Activated CD4-positive, alpha-beta T cell treated with anti-CD3 and anti-CD28 coated beads, Interleukin-2, amount 50 U/mL, for 48 hours (primary cell): ENCODE measurements at places on chromosomes 1 and 21.

- no peak for DNase-seq
Measured at GRCh38 chr1:14607295-14607694, 8.8 kb downstream of the KAZN start.

- no peak for DNase-seq
Measured at GRCh38 chr21:40729761-40730425, 117.1 kb downstream of the DSCAM start.

DNA sequence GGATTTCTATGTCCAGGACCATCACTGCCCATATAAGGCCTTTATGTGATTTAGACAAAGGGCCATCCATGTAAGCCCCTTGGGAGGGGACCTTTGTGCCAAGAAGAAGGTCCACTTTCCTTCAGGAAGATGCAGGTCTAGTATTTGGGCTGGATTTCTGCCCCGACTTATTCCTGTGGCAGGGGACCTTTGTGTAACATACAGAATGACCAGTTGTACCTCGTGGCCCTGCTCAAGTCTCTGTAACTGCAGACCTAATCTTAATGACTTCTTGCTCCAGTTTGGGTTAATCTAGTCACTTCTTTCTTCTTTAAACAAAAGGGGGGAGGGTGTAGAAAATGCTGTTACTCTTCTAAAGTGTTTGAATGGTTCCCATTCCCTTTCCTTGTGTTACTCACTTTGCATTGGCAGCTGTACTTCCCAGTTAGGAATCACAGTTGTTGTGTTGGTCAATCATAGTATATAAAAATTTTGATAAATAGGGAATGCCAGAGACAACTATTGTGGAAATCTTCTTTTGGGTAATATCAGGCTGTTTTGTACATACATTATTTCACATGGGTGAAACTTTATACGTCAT lies 54.2 kb downstream of the MIGA1 start:
- no peak for DNase-seq

DNA sequence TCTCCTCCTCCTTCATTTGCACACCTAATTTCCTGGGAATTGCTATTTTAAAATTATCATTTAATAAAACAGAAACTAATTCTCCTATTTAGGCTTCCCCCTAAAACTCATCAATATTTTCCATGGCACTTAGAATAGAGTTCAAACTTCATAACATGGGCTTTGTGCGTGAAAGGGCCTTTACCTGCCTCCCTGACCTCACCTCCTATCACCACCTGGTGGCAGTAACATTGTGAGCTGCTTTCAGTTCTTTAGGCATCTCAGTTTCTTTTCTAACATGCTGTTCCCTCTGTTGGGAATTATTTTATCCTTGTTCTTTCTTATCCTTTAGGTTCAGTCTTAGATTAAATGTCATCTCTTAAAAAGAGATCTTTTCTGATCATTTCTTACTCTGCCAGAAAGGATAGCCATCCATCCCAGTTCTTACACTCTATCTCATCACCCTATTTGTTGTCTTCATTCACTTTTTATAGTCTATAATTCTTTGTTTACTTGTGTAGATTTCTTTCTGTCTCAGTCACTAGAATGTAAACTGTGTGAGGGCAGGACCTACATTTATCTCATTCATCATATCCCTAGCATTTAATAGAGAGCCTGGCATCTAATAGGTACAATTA lies 133.8 kb upstream of the KIAA1614 start:
- DNase-seq: no peak

- DNase-seq: no peak
Measured at GRCh38 chr1:202225131-202225530, 31.5 kb downstream of the LGR6 start.

DNA sequence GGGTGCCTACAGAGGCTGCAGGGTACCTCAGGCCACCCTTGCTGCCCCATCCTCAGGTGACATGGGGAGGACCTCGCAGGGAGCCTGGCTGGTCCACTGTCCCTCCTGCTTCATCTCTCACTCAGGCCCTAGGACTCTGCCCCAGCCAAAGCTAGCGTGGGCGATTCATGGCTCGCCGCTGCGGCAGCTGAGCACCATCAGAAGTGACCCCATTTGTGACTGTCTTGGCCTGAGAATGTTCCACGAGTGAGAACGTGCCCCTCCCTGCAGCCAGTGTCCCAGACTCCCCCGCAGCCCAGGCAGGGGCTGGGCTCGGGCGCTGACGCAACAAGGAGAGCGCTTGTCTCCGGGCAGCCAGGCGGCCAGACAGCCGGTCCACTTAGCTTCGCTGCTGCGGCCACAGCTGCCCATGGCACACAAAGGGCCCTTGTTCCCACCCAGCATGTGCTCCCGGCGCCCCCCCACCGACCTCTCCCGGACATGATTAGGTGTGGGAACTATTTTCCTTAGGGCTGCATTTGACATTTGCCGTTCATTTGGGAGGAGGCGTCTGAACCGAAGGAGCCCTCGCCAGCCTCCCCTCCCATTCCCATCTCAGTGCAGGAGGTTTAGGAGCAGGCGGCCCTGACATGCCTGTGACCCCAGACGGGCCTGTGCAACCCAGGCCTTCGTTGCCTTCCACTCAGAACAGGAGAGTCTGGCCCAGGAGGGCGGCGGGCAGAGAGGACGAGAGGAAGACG lies 19.3 kb upstream of the POFUT2 start:
- no peak for DNase-seq
